ENCODE measurements at places on chromosomes 13 and 19. TPM values are rescaled to one million over a fixed set of nuclear protein-coding genes. Genes with fewer than 3 reads are reported as not detected.
A peak's percentile ranks its signal among the peaks of the same experiment; 100 is the strongest.

The MAP3K10 gene
- 4.1 TPM for total RNA-seq

The ATP4A gene
- not detected for total RNA-seq

The CLEC17A gene
- total RNA-seq: 0.21 TPM

The KCNN1 gene
- 0.79 TPM for total RNA-seq

The SLC25A42 gene
- 7.1 TPM for total RNA-seq

The GAPDHS gene
- total RNA-seq: not detected

The OR7C1 gene
- not detected for total RNA-seq

The C1QTNF9B gene
- 0.58 TPM for total RNA-seq

The ZNF582 gene
- total RNA-seq: 5.3 TPM

DNA sequence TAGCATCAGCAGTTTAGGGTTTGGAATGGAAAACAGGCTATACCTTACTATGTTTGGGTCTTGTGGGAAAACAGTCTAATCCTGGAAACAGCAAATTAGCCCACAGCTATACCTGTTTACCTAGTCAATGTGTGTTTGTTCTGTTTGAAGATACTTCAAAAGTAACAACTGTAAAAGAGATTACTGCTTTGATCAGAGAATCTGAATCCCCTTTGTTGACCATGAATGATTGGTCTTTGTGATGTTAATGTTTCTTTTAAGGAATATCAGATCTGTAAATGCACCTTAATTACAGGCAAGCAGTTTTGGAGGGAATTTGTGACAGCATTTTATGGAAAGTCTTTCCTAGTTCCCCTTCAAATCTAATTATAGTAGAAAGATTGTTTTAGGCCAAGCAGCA is 20.7 kb upstream of the KLF5 start:
- no peak for DNase-seq

DNA sequence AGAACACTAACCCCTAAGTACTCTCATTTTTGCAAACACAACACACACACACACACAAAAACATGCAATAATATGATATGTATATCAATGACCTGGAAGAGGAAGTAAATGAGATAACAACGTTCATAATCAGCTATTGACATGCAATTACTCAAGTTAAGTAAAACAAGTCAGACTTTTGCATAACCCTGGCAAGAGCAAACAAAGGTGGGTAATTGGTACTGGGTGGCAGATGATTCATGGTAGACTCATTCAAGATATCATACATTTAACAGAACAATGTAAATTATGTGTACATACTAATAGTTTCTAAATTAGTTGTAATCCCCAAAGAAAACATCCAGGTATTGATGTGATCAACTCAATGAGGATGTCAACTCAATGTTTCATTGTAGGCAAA is 508.8 kb downstream of the DACH1 start:
- DNase-seq: no peak

GRCh38 chr13:107170270-107170931 is 602.5 kb upstream of the ARGLU1 start:
- no peak for DNase-seq

- peak; percentile 4 for DNase-seq
Measured at GRCh38 chr13:93450191-93450621, 223.6 kb downstream of the GPC6 start.

DNA sequence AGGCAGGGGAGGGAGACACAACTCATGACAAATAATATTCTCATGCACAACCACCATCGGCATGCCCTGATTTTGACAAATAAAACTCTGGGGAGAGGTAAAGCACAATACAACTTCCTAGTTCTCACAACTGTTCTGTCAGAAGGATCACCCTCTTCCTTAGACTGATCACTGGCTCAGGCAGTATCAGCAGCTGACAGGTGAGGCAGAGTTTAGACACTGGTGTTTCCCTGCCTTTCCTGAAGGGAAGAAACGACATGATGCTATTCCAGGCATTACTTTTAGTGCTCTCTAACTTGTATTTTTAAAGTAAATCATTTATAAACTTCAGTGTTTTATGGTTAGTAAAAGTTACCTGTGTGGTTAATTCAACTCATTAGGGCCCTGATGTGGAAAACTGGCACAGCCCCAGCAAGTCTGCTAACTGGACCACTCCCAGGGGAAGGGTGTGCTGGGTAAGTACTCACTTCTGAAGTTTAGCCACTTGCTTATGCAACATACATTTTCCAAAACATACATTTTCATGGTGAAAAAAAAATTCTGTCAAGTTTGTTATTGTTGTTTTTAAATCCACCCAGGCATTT is 82.8 kb downstream of the CRYL1 start:
- no peak for DNase-seq

GRCh38 chr19:6481541-6482342 is at the start of gene DENND1C:
TSS of gene DENND1C (minus strand) at chr19:6481787. CDS start at chr19:6481695, 92 bp downstream.
- DNase-seq: no peak

- DNase-seq: no peak
Measured at GRCh38 chr19:16032509-16033135, 43.7 kb upstream of the TPM4 start.

GRCh38 chr13:112601371-112601770 is 13.4 kb upstream of the TUBGCP3 start:
- no peak for DNase-seq

DNA sequence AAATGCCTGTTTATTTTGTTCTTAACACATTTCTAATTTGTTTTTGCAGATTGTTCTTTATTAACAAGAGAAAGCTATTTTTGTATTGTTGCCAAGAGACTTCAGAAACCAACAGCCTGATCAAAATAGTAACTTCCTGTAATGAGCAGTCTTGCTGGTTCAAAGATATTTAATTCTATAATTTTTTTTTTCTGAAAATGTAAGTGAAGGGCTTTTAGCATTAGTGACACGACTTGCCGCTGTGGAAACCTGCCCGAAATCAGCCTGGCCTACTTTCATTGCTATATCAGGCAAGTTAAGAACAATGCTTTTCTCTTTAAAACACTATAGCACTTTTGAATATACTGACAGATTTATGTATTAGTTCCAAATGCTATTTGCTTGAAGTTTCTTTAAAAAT is 374.3 kb downstream of the EFNB2 start:
- no peak for DNase-seq

- no peak for DNase-seq
Measured at GRCh38 chr13:73966331-73966730, 167.9 kb downstream of the KLF12 start.

DNA sequence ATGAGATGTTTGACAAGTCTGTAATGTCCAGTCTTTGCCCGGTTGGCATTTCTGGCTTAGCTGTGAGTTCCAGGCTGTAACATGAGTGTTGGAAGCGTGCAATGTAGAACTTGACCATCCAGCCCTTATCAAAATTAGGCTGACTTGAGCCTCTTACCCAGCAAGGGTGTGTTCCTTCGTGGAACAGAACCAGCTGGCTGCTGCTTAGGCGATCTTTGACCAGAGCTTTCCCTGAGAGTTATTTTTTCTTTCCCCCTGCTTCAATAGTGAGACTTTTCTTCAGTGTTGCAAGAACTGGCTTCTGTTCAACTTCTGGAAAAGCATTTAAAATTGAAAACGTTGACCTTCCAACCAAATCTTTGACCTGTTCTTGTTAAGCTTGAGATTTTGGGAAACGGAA is 6.5 kb downstream of the TNFSF13B start:
- no peak for DNase-seq

DNA sequence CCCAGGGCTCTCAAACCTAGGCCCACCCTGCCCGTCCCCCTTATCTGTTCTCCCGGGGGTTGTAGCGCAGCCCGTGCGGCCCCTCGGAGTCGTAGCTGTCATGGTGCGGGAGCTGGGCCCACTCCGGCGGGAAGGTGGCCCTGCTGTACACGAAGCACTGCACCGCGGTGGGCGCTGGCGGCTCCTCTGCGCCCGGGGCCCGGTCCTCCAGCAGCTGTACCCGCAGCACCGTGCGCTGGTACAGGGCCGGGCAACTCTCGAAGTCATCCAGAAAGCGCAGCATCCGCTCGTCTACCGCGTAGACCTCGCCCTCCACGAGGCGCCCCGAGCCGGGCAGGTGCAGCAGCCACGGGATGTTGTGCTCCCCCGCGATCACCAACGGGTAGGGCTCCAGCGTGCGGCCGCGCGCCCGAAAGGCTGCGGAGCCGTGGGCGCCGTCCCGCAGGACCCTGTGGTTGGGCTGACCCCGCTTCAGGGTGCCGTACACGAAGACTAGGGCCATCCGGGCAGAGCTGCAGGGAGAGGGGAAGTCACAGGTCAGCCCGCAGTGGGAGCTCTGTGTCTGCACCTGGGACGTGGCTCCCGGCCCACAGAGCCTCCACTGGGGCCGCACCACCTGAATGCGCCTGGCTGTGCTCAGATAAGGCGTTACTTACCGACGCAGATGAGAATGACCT is 56.4 kb downstream of the GGACT start:
- DNase-seq: no peak

DNA sequence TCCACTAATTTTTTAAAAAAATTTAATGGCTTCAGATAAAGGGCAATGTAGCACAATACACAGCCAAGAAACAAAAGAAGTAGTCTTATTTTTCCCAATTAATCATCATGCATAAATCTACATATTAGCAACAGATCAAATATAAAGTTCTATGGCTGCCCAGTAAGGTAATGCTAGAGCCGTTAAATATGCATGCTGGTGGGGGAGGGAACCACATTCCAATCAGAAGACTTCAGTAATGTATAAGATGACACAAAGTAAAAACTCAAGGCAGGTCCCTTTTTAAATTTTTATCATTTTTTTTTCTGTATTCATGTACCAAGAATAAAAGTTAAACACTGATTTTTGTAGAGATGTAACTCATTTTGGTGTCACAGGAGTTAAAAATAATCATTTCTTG is 62.0 kb downstream of the MPHOSPH8 start:
- no peak for DNase-seq

DNA sequence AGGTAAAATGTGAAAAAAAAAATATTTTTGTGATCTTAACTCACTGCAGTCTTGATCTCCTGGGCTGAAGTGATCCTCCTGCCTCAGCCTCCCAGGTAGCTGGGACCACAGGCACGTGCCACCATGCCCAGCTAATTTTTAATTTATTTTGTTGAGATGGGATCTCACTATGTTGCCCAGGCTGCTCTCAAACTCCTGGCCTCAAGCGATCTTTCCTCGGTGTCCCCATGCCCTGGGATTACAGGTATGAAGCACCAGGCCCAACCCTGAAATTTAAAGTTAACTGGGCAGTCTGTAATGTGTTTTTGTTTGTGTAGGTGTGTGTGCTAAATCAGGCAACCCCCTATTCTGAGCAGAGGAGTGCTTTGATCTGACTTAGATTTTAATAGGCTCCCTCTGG is 3.4 kb upstream of the C5AR1 start:
- no peak for DNase-seq

DNA sequence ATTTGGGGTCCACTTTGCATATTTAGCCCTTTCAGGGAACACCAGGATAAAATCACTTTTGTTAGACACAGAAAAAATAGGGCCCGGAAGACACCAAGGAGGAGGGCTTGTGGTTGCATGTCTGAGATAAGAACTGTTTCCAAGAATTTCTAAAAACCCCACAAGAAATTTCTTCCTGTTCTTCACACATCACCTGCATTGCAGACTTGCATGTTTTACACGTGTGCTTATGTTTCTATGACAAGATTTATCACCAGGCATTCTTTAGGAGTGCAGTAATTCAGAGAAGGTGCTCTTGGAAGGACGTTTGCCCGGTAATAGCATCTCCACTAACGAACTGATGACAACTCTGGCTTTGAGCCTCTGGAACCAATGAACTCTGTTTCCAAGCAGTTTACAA is 7.1 kb upstream of the ACTL9 start:
- DNase-seq: no peak

GRCh38 chr19:3684817-3685410 is 15.4 kb downstream of the PIP5K1C start:
- no peak for DNase-seq

DNA sequence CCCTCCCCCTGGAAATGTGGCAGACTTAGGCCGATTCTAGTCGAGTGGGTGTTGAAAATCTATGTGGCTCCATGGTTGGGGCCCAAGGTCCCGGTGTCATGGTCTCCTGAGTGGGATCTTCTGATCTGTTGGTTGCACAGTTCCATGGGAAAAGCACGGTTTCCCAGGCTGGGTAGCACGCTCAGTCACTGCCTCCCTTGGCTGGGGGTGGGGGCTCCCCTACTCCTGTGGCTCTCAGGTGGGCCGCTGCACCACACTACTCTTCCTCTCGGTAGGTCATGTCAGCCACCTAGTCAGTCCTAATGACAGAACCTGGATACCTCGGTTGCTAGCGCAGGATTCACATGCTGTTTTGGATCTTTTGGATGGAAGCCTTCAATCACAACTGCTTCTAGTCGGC is 247.0 kb downstream of the SPRY2 start:
- no peak for DNase-seq

DNA sequence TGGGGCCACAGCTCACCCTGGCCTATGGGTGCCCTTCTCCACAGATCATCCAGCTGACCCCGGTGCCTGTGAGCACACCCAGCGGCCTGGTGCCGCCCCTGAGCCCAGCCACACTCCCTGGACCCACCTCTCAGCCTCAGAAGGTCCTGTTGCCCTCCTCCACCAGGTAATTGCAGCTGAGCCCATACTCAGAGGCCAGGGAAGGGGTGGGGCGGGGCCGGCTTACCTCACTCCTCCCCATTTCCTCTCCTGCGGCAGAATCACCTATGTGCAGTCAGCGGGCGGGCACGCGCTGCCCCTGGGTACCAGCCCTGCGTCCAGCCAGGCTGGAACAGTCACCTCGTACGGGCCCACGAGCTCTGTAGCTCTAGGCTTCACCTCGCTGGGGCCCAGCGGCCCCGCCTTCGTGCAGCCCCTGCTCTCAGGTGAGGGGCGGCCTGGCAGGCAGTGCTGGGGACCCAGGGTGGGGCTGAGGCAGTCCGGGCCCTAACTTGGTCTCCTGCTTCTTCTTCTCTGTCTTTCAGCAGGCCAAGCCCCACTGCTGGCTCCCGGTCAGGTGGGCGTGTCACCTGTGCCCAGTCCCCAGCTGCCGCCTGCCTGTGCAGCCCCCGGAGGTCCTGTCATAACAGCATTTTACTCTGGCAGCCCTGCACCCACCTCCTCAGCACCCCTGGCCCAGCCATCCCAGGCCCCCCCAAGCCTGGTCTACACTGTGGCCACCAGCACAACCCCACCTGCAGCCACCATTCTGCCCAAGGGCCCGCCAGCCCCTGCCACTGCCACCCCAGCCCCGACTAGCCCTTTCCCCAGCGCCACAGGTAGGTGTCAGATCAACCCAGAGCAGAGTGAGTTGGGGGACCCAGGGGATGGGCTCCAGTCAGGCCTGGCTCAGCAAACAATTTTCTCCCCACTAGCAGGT is 9.6 kb upstream of the PRR19 start:
- no peak for DNase-seq

DNA sequence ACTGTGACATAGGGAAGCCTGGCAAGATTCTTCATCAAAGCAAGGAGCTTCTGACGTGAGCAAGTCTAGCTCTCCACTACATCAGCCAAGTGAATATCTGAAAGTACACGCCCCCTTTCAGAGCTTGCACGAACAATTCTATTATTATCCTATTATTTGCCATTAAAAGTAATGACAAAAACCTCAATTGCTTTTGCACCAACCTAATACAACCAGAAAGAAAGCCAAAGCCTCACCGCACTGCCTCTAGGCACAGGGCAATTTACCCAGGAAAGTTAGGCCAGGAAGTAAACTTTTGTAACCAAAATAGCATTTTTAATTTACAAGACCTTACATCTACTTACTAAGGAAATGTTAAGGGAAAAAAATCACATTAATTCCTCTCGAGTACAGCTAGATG is 41.2 kb downstream of the LATS2 start:
- no peak for DNase-seq

- DNase-seq: no peak
Measured at GRCh38 chr19:8129061-8129618, 20.3 kb downstream of the FBN3 start.
